Naive B cell (primary cell): ENCODE measurements at places on chromosomes 1 and 21. TPM values are rescaled to one million over a fixed set of nuclear protein-coding genes. Genes with fewer than 3 reads are reported as not detected.

DNA sequence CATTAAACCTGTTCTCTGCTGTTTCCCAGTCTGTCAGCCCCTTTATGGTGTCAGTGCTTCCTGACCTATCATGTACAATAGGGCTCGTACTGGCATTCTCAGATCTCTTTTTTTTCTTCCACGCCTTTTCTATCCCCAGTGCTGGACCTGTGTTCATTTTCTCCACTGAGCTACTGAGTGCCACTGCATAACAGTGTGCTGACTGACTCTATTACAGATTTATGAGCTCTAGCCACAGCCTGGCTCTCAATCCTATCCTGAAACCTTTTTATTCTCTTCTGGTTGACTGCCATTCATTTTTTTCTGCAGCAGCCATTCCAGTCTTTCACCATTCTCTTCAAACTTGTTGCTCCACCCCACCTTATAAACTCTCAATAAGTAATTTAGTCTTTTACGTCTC lies 59.6 kb upstream of the MACF1 start:
- DNase-seq: no peak

DNA sequence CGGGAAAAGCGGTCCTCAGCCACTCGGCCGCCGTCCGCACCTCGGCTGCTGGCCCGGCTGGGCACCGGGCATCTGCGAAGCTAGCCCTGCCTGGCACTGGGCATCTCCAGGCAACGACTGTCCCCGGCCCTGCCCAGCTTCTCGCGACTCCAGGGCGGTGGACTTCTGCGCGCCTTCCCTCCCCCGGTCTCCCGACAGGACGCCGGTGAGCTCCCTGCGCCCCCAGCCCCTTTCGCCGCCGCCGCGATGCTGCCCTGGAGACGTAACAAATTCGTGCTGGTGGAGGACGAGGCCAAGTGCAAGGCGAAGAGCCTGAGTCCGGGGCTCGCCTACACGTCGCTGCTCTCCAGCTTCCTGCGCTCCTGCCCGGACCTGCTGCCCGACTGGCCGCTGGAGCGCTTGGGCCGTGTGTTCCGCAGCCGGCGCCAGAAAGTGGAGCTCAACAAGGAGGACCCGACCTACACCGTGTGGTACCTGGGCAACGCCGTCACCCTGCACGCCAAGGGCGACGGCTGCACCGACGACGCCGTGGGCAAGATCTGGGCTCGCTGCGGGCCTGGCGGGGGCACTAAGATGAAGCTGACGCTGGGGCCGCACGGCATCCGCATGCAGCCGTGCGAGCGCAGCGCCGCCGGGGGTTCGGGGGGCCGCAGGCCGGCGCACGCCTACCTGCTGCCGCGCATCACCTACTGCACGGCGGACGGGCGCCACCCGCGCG lies 514 bp downstream of the FAM43B start:
- DNase-seq: no peak

- DNase-seq: no peak
These were observed at the start of gene MAP3K7CL for GRCh38 chr21:29130270-29130969. MAP3K7CL (plus strand) TSS chr21:29130644; CDS start chr21:29133345, 2,701 bp downstream.

DYRK3 gene
- polyA plus RNA-seq: not detected

LEFTY1 gene
- not detected for polyA plus RNA-seq

VWA5B1 gene
- polyA plus RNA-seq: not detected

- no peak for DNase-seq
These were observed 116.1 kb downstream of the PSMG1 start for GRCh38 chr21:39066829-39067780.

- DNase-seq: no peak
These were observed 18.0 kb downstream of the NLRP3 start for GRCh38 chr1:247434005-247434404.

- DNase-seq: no peak
These were observed 200.5 kb downstream of the PCP4 start for GRCh38 chr21:40067751-40068150.

DNA sequence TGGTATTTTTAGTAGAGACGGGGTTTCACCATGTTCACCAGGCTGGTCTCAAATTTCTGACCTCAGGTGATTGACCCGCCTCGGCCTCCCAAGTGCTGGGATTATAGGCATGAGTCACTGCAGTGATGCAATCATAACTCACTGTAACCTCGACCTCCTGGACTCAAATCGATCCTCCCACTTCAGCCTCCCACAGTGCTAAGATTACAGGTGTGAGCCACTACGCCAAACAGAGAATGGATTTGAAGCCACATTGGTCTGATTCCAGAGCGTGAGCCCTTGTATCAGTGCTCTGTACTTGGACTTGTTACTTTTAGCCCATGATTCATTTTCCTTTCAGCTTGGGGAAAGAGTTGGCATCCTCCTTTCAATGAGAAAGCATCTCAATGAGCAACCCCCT lies 14.9 kb upstream of the ZNF683 start:
- no peak for DNase-seq

LCA5L gene
- not detected for polyA plus RNA-seq

DNA sequence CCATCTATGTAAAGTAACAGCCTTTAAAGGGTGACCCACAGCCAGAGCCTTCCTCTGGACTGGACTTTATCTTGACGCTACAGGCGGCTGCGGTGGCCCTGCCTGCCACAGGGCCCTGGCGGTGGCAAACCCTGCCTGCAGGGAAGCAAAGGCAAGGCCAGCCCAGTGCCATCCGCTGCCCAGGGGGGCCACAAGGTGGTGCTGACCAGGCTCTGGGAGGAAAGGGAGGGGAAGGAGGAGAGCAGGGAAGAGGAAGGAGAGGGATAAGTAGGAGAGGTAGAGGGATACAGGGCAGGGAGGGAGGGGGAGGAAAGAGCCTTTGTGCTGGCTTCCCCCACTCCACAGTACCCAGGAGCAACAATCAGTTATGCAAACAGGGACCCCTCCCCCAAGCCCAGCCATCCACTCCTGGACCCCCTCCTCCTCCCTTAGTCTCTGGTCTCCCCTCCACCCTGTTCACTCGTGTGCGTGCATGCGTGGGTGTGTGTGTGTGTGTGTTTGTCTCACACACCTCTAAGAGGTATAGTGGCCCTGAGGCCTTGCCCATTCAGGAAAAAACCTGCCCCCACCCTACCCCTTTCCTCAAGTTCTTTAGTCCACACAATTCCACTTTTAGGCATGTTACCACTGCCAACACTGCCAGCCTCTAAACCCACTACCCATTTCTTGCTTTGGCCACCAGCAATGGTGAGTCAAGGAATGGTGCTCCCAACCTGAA lies 30.3 kb downstream of the SSBP3 start:
- no peak for DNase-seq

DNA sequence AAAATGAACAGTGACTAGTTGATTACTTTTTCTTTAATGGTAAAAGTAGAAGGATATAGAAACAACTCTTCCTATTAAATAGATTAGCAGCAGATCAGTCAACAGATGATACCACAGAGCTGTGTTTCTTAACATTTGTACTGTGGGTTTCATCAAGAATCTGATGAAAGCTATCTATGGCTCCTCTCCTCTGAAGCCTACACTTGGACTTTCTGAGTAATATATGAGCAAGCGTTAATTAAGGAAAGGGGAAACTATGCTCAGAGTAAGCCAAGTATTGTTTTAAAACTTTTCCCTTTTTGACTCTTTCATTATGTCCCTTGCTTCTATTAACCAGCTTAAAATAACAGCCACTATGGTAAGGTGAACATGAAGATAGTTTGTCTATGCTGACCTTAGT lies 10.8 kb downstream of the ARID4B start:
- DNase-seq: no peak

DNA sequence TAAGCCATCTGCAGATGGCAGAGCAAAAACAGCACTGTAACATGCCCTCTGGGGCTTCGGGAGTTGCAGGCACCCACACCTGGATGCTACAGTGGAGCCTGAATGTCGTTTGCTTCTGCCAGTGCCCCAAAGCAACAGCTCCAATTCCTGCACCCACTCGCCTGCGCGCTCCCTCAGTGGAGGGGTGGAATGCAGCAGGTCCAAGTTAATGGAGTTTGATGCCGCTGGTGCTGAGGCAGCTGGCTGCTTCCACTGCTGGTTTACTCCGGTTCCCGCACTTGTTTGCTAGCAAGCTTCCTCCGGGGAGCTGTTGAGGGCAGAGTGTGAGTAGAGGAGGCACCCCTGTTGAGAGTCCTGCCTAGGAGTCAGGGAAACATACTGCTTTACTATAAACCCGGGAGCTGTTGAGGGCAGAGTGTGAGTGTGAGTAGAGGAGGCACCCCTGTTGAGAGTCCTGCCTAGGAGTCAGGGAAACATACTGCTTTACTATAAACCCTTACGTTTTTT lies 584.0 kb upstream of the TMPRSS15 start:
- no peak for DNase-seq
